ENCODE measurements at places on chromosomes 1 and 21.

- no peak for DNase-seq
Measured at GRCh38 chr1:193629875-193630274, 443.5 kb upstream of the B3GALT2 start.

DNA sequence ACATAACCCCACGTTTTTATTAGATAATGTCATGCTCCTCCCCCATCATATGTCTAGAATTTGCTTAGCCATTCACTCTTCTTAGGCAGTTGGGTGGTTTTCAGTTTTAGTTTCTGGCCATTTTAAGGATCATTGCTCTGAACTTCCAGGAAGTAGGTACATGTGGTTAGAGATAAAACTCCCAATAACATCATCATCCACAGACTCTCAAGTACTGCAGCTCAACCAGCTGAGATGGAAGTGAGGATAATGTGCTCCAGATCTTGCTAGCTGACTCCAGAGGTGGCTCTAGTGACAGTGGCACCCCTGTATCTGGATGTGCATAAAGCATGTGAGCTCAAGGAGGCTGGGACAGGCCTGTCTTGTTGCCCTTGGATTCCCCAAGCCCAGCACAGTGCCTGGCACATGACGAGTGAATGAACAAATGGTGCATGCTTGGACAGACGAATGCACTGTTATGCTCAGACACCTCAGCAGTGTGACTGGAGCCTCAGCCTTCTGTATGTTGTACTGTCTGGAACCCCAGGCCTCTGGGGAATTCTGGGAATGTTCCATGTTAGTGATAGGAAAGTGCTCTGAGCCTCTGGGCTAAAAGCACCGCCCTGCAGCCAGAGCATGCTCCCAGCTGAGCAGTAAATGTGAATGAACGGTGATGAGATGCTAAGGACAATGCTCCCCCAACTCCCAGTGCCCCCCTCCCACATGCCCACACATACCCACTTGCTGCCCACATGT is 16.4 kb upstream of the KCNN3 start:
- no peak for DNase-seq

GRCh38 chr1:92481971-92482664 is 4.6 kb downstream of the GFI1 start:
- DNase-seq: peak; percentile 35

- DNase-seq: no peak
Measured at GRCh38 chr1:183466781-183467180, 5.5 kb upstream of the SMG7 start.

- DNase-seq: no peak
Measured at GRCh38 chr21:44572959-44573583, 458 bp upstream of the KRTAP10-4 start.

GRCh38 chr21:37766129-37766528 is 150.1 kb downstream of the KCNJ6 start:
- DNase-seq: no peak

DNA sequence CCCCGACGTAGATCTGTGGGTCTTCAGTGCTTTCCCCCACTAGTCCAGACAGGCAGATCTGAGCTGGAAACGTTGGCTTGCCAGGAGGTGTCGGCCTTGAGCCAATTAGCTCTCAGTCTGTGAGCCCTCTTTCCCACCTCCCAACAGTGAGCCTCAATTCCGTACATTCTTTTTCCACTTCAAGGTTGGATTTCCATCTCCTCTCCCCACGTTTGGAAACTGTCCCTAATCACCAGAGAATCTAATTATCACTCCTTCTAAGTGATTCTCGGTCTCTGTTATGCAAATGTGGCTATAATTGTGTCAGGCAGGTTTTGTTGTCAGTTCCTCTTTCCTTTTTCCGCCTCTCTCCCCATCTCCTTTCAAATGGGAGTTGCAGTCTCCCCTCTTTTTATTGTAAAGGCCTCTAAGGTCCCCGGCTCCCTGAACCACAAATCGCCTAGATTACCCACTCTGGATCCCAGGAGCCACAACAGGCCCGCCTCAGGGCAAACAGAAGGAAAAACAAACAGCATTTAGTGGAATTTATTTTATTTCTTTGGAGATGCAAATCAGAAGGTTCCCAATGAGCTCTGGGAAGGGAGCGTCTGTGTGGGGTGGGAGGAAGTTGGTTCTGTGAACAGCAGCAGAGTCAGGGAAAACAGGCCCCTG is 29.4 kb upstream of the LRRN2 start:
- no peak for DNase-seq

All from stimulated activated CD4-positive, alpha-beta T cell treated with anti-CD3 and anti-CD28 coated beads, Interleukin-15, amount 100 ng/mL, for 24 hours (primary cell).